Left ventricle myocardium superior (tissue), 1 donor: ENCODE measurements at places on chromosomes 7 and 10.

- DNase-seq = no peak
Measured at GRCh38 chr10:83302623-83303022, 836.7 kb upstream of the GHITM start.

- DNase-seq = no peak
Measured at GRCh38 chr7:134495546-134495945, 31.8 kb upstream of the AKR1B10 start.

GRCh38 chr10:100653957-100654781 lies 91.2 kb upstream of the PAX2 start:
- DNase-seq = no peak

DNA sequence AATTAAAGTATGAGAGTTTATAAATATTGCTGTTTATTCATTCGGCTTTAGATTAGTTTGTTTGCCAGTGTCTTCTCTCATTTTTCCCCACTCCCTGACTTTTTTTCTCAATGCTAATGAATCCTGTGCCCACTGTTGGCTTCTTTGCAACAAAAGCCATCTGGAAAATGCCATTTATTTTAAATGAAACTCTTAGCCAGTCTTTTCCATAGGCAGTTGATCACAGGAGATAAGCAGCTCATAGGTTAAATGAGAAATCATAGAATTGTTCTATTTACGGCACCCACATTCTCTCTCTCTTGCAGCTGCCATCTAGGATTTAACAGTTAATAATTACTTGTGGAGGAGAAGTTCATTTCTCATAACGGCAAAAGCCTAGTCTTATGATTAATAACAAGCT lies 249.3 kb upstream of the POM121L12 start:
- no peak for DNase-seq
